ENCODE measurements at places on chromosomes 7 and 10. TPM values are rescaled to one million over a fixed set of nuclear protein-coding genes. Genes with fewer than 3 reads are reported as not detected.

ANXA8L1 gene
- total RNA-seq: not detected

TRPV5 gene
- total RNA-seq: not detected

AGMO gene
- total RNA-seq: 0.35 TPM

NPFFR1 gene
- not detected for total RNA-seq

MSS51 gene
- total RNA-seq: 1.5 TPM

UBN2 gene
- total RNA-seq: 13.4 TPM

OR13A1 gene
- not detected for total RNA-seq

PTEN gene
- 55.7 TPM for total RNA-seq

VGF gene
- 1.2 TPM for total RNA-seq

TAS2R41 gene
- not detected for total RNA-seq

CCDC172 gene
- total RNA-seq: not detected

SPDYE6 gene
- total RNA-seq: not detected

CACNB2 gene
- total RNA-seq: not detected

PON1 gene
- total RNA-seq: not detected

ASZ1 gene
- total RNA-seq: not detected

OR6V1 gene
- total RNA-seq: not detected

PMPCB gene
- total RNA-seq: 91.5 TPM

RNLS gene
- 27.7 TPM for total RNA-seq

PGAM2 gene
- total RNA-seq: 0.15 TPM

RAMP3 gene
- total RNA-seq: not detected

STN1 gene
- 36.8 TPM for total RNA-seq

EPO gene
- total RNA-seq: not detected

FAM221A gene
- 4.8 TPM for total RNA-seq

STEAP4 gene
- total RNA-seq: 2.1 TPM

PKD2L1 gene
- total RNA-seq: not detected

CHAT gene
- not detected for total RNA-seq

CPVL gene
- total RNA-seq: 18.2 TPM

SPAM1 gene
- total RNA-seq: not detected

CTAGE8 gene
- 3.9 TPM for total RNA-seq

FEZF1 gene
- not detected for total RNA-seq

GIMAP5 gene
- 0.20 TPM for total RNA-seq

LRRN3 gene
- total RNA-seq: under 0.01 TPM

EGR2 gene
- total RNA-seq: 0.40 TPM

PDLIM1 gene
- total RNA-seq: 45.8 TPM

GRM3 gene
- total RNA-seq: not detected

LRRC17 gene
- 2.6 TPM for total RNA-seq

SLC16A12 gene
- 110 TPM for total RNA-seq

AMPH gene
- 0.17 TPM for total RNA-seq

RBP3 gene
- total RNA-seq: not detected

DYNC1I1 gene
- total RNA-seq: 0.52 TPM

CUBN gene
- total RNA-seq: 0.35 TPM

PLEKHS1 gene
- 0.45 TPM for total RNA-seq

C10orf143 gene
- not detected for total RNA-seq

CRPPA gene
- total RNA-seq: 4.5 TPM

STAG3 gene
- total RNA-seq: not detected

HOXA2 gene
- 0.35 TPM for total RNA-seq

FAS gene
- 95.0 TPM for total RNA-seq

ZNF786 gene
- 6.4 TPM for total RNA-seq

TMEM236 gene
- total RNA-seq: 0.10 TPM

AFAP1L2 gene
- total RNA-seq: 71.4 TPM
